ENCODE measurements at places on chromosomes 12 and 14.
A peak's percentile ranks its signal among the peaks of the same experiment; 100 is the strongest.

DNA sequence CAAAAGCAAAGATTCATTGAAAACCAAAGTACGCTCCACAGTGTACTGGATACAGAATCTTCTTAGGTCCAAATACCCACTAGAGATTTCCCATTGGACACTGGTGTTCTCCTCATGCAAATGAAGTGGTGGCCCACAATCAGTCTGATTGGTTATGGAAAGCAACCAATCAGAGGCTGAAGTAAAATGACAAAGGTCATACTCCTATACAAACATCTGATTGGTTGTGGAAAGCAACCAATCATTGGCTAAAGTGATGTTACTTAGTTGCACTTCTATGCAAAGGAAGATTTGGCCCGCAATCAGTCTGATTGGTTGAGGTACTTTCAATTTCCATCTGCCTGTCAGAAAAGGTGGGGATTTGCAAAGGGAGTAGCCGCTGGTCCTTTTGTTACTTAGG, 1.3 kb upstream of the WASHC3 start:
- no peak for ATAC-seq

GRCh38 chr12:24479131-24479530, 469.8 kb downstream of the BCAT1 start:
- no peak for ATAC-seq

- peak; percentile 46 for ATAC-seq
These were observed 3.4 kb downstream of the BMP4 start for GRCh38 chr14:53953002-53953827.

GRCh38 chr14:85316701-85317410, 213.1 kb upstream of the FLRT2 start:
- no peak for ATAC-seq

DNA sequence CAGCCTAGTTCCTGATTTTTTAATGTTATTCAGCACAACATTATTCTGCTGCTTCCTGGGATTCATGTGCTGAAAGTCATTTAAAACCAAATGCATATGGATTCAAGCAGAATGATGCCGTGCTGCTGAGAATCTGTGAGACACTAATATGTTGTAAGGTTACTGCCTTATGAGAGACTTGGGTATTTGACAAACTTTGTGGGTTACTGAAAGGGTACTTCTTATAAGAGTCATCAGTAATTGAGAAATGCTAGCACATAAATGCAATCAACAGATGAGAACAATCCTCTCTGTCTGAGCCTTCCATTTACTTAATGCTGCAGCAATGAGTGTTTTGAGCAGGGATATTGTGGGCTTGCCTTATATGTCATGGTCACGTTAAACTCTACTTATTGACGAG, 175.7 kb downstream of the NPAS3 start:
- ATAC-seq, result no peak

GRCh38 chr14:39884091-39884490, 451.9 kb upstream of the FBXO33 start:
- ATAC-seq, result no peak

- no peak for ATAC-seq
These were observed 1.6 kb upstream of the DACT1 start for GRCh38 chr14:58636129-58636528.

DNA sequence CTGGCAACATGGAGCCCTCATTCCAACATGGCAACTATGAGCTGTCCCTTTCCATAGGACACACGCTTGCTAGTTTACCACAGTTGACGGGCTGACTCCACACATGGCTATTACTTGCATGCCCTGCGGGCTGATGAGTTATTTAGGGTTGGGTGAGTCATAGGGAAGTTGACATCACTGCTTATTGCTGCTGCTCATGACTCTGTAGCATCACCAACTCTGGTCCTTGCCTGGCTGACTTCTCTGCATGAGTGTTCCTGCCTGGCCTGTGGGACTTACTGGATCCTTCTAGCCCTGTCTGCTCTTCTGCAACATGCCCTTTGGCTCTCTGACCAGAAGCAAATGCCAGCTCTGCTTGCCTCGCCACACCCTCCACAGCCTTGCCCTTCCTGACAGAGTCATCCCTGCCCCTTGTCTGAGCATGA, 199.5 kb downstream of the ANO6 start:
- peak; percentile 93 for ATAC-seq

- no peak for ATAC-seq
These were observed 635.8 kb upstream of the FOXG1 start for GRCh38 chr14:28130610-28131284.

- no peak for ATAC-seq
These were observed 38.5 kb downstream of the LTBP2 start for GRCh38 chr14:74573421-74574089.

DNA sequence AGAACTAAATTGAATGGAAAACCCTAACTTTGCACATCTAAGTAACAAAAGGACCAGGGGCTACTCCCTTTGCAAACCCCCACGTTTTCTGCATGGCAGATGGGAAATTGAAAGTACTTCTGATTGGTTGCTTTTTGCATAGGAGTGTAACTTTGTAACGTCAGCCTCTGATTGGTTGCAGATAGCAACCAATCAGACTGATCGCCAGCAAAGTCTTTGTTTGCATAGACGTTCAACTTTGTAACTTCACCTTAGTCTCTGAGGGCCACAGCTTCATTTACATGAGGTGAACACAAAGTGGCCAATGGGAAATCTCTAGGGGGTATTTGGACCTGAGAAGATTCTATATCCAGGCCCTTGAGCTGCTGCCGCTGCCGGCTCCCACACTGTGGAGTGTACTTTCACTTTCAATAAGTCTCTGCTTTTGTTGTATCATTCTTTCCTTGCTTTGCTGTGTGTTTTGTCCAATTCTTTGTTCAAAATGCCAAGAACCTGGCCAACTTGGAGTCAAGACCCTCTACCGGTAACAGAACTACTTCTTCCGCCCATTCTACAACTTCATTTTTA, 102.5 kb upstream of the PRICKLE1 start:
- ATAC-seq, result no peak

DNA sequence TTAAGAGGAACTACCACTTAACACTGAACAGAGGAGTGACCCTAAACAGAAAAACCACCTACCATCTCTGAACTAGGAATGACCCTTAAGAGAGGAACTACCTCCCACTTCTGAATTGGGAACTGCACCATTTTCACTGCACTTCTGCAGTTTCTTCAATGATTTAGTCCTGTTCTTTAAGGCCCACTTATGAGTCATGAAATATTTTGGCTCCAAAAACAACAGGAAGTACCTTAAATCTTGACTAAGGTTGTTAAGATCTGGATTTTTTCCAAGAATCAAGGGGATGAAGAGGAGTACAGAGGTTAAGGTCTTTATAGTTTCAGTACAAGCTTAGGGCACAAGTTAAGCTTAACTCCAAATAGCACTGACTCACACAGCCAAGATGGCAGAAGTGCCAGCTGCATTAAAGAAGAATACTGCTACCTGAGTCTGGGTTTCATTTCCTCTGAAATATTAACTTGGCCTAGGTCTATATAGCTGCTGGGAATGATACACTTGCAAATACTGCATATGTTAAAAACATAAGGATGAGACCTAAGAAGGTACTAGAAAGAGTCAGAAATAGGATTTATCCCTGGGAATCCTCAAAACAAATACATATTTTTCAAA, 4.2 kb downstream of the NPC2 start:
- no peak for ATAC-seq

- no peak for ATAC-seq
These were observed 109.7 kb downstream of the TXNDC16 start for GRCh38 chr14:52442602-52443001.

DNA sequence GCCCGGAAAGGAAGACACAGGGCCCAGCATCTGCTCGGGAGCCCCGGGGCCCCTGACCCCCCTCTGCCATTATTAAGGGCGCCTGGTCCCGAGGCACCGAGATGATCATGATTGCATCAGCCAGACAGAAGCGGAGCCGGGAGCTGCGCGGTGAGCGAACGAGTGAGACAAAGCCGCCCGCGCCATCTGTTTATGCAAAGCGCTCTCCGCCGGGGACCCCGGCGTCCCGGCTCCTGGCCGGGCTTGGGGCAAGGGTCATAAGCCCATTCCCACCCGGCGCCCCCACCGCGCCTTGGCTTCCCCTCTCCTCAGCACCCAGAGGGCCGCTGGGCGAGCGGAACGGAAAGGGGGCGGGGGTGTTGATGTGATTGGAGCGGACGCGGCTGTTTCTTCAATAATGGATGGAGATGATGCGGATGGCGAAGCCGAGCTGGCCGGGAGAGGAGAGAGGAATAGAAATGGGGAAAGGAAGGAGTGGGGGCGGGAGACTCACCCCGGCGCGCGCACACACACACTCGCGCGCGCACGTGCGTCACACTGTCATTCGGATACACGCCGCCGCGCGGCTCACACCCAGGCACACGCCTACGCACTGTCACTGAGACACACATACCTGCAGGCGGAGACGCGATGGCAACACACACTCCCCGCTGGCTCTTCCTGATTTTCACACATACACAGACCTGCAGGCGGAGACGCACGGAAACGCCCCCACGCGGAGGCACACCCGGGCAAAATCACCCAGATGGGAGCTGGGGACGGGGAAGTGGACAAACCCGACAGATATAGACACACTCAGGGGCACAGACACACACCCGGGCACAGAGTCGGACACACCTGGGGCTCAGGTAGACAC, 10.7 kb downstream of the STAC3 start:
- ATAC-seq, result peak; percentile 54

DNA sequence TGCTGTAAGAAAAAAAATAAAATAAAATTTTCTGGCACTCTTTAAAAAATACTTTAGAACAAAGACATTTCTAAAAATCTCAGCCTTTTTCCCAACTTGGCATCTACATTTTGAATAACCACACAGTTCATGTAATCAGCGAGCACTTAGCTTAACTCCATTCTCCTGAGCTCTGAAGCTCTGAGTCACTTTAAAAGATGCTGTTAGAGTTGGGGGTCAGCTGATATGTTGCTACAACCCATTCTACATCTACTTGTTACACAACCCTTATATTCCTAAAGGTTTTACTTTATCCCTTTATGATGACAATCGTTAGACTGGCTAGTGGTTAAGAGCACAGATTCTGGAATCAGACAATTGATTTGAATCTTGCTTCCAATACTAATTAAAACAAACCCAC, 48.3 kb downstream of the SLC41A2 start:
- no peak for ATAC-seq

- ATAC-seq, result no peak
These were observed 18.9 kb downstream of the WSB2 start for GRCh38 chr12:118042091-118042490.

DNA sequence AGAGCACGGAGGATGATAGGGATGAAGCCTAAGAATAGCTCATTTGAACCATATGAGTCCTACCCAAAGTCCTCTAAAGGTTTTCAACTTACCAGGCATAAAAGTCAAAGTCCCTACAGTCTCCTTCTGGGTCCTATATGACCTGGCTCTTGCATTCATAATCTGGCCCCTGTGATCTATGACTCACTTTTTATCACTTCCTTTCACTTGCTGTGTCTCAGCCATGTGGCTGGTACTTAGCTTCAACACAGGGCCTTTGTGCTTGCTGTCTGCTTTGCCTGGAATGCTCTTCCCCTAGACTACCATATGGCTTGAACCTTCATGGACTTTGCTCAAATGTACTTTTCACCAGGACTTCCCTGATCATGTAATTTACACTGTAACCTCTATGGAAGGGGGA, 137.6 kb upstream of the TMTC1 start:
- ATAC-seq, result no peak

GRCh38 chr14:91185721-91186120, 58.8 kb downstream of the GPR68 start:
- no peak for ATAC-seq

DNA sequence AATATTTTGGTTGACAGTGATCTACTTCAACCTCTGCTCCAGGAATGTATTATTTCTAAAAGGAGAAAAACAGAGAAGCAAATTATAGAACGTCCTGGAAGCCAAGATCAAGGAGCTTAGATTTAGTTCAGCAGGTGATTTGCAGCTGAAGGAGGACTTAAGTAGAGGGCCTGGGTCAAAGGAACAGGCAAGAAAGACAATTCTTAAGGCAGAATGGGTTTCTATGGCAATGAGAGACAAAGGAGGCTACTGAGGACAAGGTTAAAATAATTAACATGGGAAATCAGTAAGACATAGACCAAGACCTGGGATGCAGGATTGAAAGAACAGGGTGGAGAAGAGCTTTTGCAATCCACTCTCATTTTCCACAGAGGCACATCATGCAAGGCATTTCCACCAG, 2.4 kb upstream of the SNW1 start:
- no peak for ATAC-seq

DNA sequence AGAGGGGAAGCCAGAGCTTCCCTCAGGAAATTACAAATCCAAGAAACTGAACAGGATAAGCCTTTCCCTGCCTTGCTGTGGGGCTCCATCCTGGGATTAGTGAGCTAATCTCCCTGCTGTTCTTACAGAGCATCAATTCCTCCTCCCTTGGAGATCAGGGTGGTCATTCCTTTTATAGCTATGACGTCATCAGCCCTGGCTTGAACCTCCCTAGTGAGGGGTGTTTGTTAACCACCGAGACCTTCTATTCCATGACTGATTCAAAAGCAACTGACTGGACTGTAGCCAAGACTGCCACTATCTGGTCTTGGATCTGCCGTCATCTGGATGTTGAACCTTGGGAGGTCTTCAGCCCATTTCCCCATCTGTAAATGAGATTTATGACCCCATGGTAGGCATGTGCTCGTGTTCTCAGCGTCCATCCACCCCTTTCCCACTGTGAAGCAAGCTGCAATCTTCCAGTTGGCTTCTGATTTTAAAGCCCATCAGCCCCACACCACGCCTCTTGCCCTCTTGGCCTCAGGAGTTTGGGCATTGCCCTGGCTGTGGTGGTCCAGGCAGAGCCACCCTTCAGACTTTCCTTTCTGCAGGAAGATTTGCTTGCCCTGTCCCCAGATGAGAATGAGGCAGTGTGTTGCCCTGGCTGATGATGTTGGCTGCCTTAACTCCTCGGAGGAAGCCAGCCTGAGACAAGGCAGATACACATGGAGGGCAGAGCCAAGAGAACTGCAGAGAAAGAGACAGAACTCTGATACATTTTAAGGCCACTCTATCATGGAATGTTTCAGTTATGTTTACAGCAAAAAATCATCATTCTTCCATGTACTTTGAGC, 59.6 kb upstream of the ACTN1 start:
- ATAC-seq, result no peak

- no peak for ATAC-seq
These were observed 44.7 kb upstream of the ATP23 start for GRCh38 chr12:57896434-57897201.

DNA sequence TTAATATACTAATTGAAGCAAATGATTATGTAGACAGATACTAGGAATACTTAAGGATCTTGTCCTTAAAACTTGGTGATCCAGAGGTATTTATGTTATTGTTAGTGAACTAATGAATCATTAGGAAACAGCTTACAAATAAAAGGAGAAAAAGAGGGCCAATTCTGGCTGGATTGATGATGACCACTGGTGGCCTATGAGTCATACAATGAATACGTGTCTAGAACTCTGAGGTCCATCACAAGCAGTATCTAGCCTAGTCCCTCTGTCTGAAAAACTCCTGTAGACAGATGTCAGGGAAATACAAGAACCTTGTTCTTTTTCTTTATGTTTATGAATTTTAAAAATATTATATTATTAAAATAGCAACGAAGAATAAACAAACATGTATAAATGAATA, 51.7 kb upstream of the RTL1 start:
- ATAC-seq, result no peak

- no peak for ATAC-seq
These were observed 186.8 kb downstream of the TTC7B start for GRCh38 chr14:90629471-90629870.

Measured in stimulated activated memory B cell treated with anti-CD40 and anti-IgM and Interleukin-4, amounts not matched to agents 10 μg/mL and 1 μg/mL and 100 μg/mL, for 72 hours (primary cell).